ENCODE measurements at places on chromosomes 1 and 21. TPM values are rescaled to one million over a fixed set of nuclear protein-coding genes. Genes with fewer than 3 reads are reported as not detected.

GUCA2B gene
- not detected for total RNA-seq

GBP7 gene
- total RNA-seq: not detected

ARMH1 gene
- 4.5 TPM for total RNA-seq

IGSF21 gene
- total RNA-seq: 31.0 TPM

LCK gene
- not detected for total RNA-seq

LPAR3 gene
- total RNA-seq: 0.82 TPM

TRIM62 gene
- total RNA-seq: 3.3 TPM

MYOM3 gene
- total RNA-seq: not detected

UTS2 gene
- total RNA-seq: not detected
